Nucleus accumbens (tissue), 56 donors: ENCODE measurements at places on chromosomes 6 and 20.

- DNase-seq = no peak
These were observed 620.5 kb upstream of the CITED2 start for GRCh38 chr6:139994998-139995397.

DNA sequence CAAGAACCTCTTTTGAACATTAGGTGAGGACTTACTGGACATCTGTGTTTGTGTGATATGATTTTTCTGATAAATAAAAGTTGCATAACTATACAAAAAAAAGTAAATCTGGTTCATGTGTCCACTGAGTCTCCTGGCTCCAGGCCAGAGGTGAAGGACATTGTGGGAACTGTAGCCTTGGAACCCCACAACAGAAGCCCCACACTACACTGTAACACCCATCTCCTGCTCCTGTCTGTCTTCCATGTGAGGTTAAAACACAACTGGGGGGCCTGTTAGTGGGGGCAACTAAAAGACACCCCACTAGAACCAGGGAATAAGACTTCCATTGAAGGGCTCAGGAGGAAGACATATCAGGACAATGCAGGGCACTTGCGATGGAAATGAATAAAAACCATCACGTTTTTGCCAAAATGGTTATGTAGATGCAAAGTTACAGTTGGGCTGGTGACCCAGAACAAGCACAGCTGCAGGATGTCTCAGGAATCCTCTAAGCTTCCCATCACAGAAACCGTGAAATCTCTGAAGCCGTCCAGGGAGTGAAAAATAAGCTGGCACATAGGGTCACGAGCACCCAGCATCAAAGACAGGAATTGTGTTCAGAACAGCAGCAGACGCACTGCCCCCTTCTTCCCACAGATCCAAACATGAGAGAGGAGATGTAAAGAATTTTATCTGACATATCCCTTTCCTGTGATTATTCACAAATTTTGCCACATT, 36.7 kb upstream of the PCSK2 start:
- DNase-seq = no peak

GRCh38 chr20:31863296-31864085, 6.8 kb downstream of the DUSP15 start:
- DNase-seq = no peak

- no peak for DNase-seq
These were observed 137.8 kb downstream of the BTBD9 start for GRCh38 chr6:38501931-38502330.
